HT1080 (cell line): ENCODE measurements at places on chromosomes 7 and 10. TPM values are rescaled to one million over a fixed set of nuclear protein-coding genes. Genes with fewer than 3 reads are reported as not detected.
A peak's percentile ranks its signal among the peaks of the same experiment; 100 is the strongest.

Gene ZNF786
- 3.6 and 4.1 TPM in 2 replicates for total RNA-seq

Gene IMMP2L
- 4.9 and 6.5 TPM in 2 replicates for total RNA-seq

DNA sequence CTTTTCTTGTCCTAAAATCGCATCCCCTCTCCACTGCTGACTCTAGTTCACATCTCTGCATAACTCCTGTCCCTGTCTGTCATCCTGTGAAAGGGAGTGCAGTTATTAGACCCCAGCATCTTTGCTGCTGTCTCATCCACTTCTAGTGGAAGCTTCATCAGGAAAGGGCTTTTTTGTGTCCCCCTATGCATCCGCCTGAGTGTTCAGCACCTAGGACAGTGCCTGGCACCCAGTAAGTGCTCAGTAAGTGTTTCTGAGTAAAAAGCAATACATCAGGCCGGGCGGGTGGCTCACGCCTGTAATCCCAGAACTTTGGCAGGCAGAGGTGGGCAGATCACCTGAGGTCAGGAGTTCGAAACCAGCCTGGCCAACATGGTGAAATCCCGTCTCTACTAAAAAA, 211.8 kb upstream of the FOXK1 start:
- DNase-seq: no peak

- DNase-seq: peak; percentile 47
These were observed 21.8 kb downstream of the STMP1 start for GRCh38 chr7:135684136-135684535.

- peak; percentile 26 for DNase-seq
These were observed 146.5 kb downstream of the ARID5B start for GRCh38 chr10:62047960-62048383.

DNA sequence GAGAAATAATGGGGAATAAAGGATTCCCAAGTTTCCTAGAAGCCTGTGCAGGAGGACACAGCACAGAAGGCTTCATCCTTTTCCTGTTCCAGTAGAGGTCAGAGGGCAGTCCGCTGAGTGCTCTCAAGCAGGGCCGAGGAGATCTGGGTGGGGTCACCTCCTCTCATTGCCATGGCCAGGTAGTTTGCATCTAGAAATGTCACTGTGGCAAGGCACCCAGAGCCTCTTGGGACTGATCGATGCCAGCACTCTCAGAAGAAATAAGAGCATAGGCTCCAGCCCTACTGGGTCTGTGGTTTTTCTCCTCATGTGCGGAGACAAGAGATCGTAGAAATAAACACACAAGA, 7.9 kb downstream of the NUB1 start:
- DNase-seq: no peak
